ENCODE measurements at places on chromosomes 7 and 10.

GRCh38 chr10:15387021-15387420 lies 15.9 kb upstream of the FAM171A1 start:
- no peak for DNase-seq

GRCh38 chr7:2947058-2947780 lies 96.4 kb downstream of the CARD11 start:
- DNase-seq, result no peak

- no peak for DNase-seq
Observed at GRCh38 chr7:15684871-15685270, 1.6 kb downstream of the MEOX2 start.

DNA sequence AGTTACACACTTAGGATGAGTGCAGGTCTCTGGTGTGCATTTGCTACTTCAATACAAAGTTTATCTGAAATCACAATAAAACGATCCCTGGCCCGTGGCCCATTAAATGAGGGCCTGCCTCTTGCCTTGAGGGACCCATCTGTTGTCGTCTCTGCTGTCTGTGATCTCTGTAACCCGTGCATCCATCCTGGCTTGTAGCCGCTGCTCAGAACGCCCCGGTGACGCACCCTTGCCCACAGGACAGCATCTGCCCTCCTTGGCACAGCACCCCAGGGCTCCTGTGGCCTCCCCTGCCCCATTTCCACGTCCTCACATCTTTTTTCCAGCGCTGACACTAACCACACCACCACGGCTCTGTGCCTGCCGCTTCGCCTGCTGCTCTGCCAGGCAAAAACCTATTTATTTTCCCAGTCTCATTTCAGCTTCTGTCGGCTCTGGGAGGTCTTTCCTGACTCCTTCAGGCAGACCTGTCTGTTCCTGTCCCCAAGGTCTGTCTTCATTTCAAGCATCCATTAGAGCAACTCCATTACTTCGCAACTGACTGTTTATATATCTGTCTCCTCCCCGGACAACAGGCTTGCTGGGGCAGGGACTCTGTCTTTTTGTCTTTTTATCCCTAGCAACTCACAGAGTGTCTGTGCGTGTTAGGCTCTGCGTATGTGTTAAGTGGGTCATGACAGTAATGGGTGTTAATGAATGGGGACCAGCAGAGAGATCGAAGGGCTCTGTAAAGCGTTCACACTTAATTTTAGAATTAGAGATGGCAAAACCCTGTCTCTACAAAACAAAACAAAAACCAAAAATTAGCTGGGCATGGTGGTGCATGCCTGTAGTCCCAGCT lies 16.4 kb downstream of the CARD11 start:
- DNase-seq, result no peak

GRCh38 chr7:138892812-138893211 lies 88.4 kb downstream of the KIAA1549 start:
- DNase-seq, result no peak

GRCh38 chr10:70331486-70332268 lies 47.9 kb upstream of the NPFFR1 start:
- no peak for DNase-seq

DNA sequence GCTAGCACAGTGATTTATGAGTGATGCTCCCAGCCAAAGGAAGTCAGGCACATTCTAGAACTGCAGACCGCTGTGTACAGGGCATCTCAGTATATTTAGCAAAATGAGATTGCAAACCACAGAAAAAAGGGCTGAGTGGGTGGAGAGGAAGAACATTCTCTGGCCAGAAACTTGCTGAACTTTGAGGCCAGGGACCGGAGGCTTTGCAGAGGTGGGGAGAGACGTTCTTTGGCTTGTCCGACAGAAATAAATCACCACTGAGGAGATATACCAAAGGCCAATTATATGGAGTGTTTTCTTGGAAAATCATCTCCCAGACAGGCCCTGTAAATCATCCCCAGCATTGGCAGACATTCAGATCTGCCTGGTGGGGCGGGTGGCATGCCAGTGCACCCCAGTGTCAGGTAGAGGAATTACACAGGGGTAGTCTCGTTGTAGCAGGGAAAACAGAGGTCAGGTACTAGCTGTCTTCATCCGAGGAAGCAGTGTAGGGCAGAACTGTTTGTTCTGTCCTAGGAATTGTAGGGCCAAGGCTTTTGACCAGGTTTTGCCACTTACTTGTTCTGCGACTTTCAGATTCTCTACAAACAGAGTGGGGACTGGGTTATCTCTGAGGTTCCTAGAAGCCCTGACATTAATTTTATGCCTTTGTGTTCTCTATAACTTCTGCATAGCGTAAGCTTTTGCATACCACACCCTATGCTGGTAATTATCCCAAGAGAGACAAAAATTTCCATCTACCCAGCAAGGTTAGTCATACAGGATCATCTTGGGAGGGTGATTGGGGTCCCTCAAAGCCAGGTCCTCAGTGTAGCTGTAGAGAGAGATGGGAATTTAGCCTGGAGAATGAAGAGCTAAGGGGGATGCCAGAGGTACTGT lies 655.6 kb downstream of the LRMDA start:
- no peak for DNase-seq

DNA sequence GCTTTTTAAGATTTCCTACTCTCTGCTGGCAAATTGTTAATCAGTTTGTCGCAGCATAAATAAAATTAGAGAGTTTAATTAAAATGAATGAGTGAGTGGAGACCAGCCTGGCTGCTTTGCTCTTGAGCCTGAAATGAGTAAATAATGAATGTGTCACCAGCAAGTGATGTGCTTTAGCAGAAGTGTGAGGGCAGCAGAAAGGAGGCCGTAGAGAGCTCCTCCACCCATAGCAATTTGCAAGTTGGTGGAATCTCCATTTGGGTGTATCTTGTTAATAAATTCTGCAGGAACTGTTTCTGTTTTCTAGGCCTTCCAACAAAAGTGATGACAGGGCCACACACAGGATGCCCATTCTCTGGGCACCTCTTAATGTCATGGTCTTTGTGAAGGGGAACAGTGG lies 18.8 kb upstream of the ERCC6 start:
- DNase-seq, result no peak

DNA sequence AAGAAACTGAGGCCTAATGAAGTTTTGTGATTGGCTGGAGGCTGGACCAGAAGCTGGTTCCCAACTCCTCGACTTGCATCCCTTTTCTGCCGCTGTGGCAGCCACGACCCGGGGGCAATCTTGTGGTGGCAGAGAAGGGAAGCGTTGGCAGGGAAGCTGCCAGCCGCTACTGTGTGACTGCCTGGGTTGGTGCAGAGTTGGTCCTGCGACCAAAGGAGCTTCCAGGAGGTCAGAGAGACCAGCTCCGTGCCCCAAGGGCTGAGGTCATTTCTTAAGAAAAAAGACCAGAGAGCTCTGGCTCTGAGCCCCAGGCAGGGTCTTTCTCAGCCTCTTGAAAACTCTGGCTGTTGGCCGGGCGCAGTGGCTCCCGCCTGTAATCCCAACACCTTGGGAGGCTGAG lies 47.2 kb downstream of the PRF1 start:
- DNase-seq, result no peak

DNA sequence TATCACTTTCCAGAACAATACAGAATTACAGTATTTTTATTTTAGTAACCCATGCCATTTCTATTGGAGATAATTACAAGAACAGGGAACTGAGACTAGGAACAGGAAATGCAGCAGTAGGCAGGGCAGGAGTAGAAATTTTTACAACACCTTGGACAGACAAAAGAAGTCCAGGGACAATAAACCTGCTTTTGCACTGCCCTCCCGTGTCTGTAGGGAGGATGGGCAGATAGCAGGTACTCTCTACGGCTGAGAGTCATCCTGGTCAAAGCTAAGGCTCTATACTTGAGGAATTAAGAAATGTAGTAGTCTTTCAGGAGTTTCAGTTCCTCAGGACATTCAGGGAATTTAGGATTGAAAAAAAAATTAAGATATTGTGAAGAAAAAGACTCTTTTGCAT lies 63.4 kb downstream of the VAX1 start:
- DNase-seq, result no peak

- DNase-seq, result no peak
Observed at GRCh38 chr10:60913071-60913470, 30.9 kb downstream of the RHOBTB1 start.

DNA sequence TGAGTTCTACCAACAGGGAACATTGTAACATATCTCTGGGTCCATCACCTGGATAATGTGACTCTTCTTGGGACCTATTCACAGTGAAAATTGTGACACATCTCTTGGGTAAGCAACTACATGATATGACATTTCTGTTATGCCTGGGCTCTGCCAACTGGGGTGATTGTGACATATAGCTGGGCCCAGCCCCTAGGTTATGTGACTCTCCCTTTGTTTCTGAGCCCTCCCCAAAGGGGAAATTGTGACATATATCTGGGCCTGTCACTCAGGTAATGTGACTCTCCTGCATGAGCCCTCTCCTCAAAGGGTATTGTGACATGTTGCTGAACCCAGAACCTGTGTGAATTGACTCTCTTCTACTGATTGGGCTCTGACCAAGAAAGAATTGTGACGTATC lies 22.4 kb upstream of the ZNF107 start:
- no peak for DNase-seq

DNA sequence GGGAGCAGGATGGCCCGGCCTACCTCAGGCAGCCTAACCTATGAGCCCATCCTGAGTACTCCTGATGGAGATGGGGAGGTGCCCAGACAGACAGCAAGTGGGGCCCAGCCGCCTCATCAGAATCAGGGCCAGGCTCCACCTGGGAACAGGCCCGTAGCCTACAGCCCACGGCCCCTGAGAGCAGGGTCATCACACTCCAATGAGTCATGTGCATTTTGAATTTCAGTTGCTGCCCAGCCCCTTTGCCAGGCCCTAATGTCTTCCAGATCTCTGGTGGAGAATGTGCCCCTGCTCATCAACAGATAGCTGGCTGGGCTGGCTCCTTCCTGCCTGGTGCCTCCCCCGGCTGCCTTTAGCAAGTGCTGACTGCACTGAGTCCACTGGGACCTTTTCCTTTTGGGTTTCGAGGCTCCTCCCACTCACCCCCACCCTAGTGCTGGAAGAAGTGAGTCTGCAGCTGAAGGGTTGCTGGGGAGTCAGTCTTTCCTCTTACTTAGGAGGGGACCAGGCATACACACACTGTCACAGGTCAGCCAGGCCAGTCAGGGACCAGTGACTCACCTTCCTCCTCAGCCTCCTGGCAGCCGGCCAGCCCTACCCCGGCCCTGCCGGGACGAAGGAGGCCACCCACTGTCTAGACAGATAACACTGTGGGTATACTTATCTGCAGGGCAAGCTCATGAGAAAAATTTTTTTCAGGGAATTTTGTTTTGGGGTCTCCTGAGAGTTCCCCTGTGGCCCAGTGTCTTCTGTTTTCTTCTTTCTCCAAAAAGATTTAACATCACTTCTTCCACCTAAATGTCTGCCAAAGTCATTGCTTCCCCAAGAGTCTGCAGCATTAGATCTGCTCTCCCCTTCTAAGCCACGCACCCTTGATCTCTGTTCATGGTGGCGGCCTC lies 9.1 kb upstream of the ASIC3 start:
- no peak for DNase-seq

DNA sequence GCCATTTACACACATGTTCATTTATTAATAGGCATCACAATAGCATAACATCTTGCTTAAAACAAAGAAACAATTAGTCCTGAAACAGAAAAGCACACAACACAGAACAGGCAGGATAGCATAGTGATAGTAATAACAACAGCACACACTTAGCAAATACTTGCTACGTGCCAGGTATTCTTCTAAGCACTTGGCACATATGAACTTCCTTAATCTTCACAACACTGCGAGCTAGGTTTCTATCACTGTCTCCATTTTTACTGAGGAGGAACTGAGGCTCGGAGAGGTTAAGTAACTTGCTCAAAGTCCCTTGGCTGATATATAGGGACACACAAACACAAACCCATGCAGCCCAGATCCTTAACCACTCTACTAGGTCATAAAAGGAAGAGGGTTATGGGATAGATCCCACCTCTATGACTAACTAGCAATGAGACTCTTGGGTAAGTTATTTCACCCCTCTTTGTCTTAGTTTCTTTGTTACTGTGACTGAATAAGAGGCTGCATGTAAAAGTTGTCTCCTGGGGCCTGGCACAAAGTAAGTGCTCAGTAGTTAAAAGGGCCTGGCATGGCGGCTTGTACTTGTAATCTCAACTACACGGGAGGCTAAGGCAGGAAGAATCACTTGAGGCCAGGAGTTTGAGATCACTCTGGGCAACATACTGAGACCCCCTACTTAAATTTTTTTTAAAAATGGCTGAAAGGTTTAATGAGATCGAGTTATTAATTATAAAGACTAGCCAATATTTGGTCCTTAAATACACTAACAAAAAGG lies 181.0 kb upstream of the RHOBTB1 start:
- no peak for DNase-seq

- no peak for DNase-seq
Observed at GRCh38 chr10:124999433-125000365, 57.8 kb downstream of the ZRANB1 start.

DNA sequence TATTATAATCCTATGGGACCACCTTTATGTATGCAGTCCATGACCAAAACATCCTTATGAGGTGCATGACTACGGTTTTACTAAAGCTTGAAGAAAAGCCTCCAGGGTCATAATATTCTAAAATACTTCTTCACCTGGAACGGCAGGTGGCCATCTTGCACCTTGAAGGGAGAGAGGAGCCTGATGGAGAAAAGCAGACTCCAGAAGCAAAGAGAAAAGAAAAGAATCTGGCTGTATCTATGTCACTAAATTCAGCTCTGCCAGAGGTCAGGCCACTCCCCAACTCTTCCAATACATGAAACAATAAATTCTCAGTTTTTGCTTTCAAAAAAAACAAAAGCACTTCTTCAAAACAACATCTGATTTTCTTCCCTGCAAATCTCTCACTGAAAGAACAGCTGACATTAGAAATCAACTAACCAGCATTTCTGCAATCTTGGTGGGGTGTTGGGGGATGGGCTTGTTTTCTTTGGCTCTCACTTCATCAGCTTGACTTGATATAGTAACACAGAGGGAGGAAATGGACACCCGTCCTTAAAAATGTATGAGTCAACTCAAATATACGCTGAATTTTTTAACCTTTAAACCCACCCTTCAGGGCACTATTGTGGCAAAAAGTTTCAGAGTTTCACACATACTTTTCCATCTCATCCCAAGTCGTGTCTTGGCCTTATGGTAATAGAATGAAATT lies 21.7 kb downstream of the HIBADH start:
- DNase-seq, result no peak

GRCh38 chr10:120671491-120671890 lies 179.7 kb upstream of the WDR11 start:
- DNase-seq, result no peak

DNA sequence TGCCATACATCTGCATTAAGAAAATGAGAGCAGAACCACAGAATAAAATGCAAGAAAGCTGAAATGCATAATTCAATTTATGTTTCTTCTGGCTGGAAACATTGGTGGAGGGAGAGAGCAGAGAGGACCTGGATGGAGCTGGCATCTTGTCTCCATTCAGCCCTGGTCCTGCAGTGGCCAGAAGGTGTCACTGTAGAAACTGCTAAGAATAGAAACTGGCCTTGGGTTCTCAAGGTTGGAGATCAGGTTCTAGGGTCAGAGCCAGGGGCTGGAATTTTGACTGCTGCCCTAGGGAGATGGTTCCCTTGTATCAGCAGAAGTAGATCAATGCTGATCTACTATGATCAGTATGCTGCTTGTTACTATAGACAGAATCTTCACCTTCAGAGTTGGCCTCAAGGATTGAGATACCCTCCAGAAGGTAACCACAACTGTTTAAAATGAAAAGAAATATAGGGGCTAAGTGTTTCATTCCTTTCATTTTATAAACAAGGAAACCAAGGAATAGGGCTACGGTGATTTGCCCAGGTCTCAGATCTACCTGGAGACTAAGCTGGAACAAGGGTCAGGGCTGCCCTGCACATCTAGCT lies 13.1 kb downstream of the TAS2R41 start:
- no peak for DNase-seq

GRCh38 chr7:119647286-119647685 lies 625.7 kb upstream of the KCND2 start:
- DNase-seq, result no peak

Data from stimulated activated CD8-positive, alpha-beta memory T cell treated with anti-CD3 and anti-CD28 coated beads, Interleukin-12 subunit alpha, Interleukin-12 subunit beta, amount 100 ng/mL, for 1 hour (primary cell).